ENCODE measurements at places on chromosomes 6 and 20. TPM values are rescaled to one million over a fixed set of nuclear protein-coding genes. Genes with fewer than 3 reads are reported as not detected.

The MAK gene
- polyA plus RNA-seq: not detected

The UBD gene
- not detected for polyA plus RNA-seq

The TPX2 gene
- not detected for polyA plus RNA-seq

The KIF25 gene
- polyA plus RNA-seq: not detected

The TMEM181 gene
- polyA plus RNA-seq: 3.6 TPM

The DYNLT2 gene
- polyA plus RNA-seq: 1.6 TPM

The CGA gene
- polyA plus RNA-seq: not detected

The RAB22A gene
- polyA plus RNA-seq: 10.4 TPM

The MCHR2 gene
- not detected for polyA plus RNA-seq

The IRF4 gene
- 8.2 TPM for polyA plus RNA-seq
